Kidney tubule cell (primary cell): ENCODE measurements at places on chromosomes 1 and 21.
A peak's percentile ranks its signal among the peaks of the same experiment; 100 is the strongest.

- no peak for DNase-seq
Observed at GRCh38 chr1:209102531-209102930, 481.0 kb upstream of the CAMK1G start.

- peak; percentile 90 for DNase-seq
Observed at GRCh38 chr1:61741711-61742619, at the start of gene PATJ. Gene PATJ (plus strand): TSS chr1:61742480. CDS start chr1:61762893, 20,413 bp downstream.

- no peak for DNase-seq
Observed at GRCh38 chr1:201599548-201599947, 60.6 kb downstream of the NAV1 start.

- no peak for DNase-seq
Observed at GRCh38 chr1:75171876-75172275, 37.7 kb downstream of the LHX8 start.

DNA sequence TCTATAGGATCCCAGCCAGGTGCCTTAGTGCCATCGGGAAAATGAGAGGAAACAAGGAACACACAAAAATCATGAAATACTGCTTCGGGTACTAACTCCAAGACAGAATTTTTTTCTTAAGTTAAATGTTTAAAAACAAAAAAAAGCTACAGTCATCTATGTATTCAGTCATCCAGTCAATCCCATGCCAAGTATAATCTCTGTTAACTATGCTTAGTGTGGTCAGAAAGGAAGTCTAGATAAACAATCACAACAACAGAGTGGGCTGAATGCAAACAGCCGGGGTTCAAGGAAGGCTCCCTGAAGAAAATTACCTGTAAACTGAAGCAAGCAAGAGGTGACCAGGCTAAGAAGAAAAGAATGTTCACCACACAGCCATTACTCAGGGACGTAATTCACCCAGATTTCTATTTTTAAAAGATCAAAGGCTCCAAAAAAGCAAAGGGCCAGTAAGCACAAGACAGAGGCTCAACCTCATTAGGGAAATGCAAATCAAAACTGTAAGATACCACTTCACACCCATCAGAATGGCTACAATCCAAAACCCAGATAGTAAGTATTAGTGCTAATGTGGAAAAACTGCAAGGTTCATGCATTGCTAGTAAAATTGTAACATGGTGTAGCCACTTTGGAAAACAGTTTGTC is 53.0 kb downstream of the RERE start:
- no peak for DNase-seq

GRCh38 chr1:67674260-67675011 is 10.6 kb upstream of the GADD45A start:
- DNase-seq, result no peak

- DNase-seq, result peak; percentile 18
Observed at GRCh38 chr1:7508052-7508933, 262.8 kb upstream of the VAMP3 start.

DNA sequence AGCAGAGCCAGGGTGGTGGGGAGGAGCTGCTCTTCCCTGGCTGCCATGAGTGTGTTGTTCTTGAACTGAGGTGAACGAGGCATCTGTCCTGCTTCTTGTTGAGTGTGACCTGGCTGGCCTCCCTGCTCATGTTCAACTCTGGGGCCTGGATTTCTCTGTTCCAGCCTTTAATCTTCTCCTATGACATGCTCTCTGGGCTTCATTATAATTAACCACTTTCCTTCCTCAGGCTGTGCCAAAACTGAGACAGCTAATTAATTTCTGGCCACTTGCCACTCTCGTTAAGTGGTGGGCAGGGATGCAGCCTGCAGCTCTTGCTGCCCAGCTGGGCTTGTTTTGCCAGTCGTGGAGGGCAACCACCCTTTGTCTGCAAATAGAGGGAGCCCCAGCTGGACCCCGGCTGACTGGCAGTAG is 23.3 kb downstream of the OPRD1 start:
- DNase-seq, result no peak

DNA sequence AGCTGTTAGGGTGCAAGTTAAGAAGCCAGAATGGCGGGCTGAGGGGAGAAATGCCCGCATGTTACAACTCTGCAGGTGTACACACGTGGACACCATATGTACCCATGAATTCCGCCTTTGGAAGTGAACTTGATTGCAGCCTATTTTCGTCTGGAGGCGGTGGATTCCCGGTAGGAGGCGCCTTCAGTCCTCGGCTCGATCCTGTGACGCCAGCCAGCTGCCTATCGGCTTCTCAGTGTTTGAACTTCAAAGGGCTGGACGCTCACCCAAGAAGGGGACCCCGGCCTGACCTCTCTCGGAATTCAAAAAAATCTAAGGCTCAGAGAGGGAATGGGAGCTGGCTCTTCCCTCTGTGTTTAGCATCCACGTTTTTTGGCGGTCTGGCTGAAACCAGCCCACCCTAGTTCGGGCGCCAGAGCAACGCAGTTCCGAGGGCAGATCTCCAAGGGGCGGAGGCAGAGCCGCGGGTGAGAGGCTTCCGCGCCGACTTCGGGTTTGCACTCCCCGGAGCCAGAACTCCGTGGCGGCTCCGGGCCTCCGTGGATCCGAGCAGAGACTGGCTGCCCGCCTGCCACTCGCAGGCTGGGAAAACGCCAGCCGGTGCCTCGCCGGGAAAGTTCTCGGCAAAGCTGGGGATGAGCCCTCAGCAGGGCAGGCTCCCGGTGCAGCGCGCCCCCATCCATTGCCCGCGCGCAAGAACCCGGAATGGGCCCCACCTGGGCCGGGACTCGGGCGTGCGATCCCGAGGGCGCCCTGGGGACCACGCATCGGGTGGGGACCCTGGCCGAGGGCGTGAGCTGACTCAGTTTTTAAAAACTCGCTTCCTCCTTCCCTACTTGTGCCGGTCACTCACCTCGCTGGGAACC is 996 bp upstream of the TMEM51 start:
- peak; percentile 91 for DNase-seq

DNA sequence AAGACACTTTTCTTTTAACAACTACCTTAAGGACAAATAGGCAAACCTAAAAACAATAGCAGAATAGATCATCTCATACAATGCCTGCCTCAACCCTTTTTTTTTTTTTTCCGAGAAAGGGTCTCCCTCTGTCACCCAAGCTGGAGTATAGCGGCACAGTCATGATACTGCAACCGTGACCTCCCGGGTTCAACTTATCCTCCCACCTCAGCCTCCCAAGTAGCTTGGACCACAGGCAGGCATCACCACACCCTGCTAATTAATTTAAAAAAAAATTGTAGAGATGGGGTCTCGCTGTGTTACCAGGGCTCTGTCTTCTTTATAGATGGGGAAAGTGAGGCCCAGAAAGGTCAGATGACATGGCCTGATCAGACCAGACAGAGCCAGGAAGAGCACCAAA is 7.9 kb downstream of the SH3BGRL3 start:
- DNase-seq, result no peak

- peak; percentile 98 for DNase-seq
Observed at GRCh38 chr1:16164213-16165072, 8.6 kb upstream of the EPHA2 start.
